ENCODE measurements at places on chromosomes 7 and 10. TPM values are rescaled to one million over a fixed set of nuclear protein-coding genes. Genes with fewer than 3 reads are reported as not detected.

DNA sequence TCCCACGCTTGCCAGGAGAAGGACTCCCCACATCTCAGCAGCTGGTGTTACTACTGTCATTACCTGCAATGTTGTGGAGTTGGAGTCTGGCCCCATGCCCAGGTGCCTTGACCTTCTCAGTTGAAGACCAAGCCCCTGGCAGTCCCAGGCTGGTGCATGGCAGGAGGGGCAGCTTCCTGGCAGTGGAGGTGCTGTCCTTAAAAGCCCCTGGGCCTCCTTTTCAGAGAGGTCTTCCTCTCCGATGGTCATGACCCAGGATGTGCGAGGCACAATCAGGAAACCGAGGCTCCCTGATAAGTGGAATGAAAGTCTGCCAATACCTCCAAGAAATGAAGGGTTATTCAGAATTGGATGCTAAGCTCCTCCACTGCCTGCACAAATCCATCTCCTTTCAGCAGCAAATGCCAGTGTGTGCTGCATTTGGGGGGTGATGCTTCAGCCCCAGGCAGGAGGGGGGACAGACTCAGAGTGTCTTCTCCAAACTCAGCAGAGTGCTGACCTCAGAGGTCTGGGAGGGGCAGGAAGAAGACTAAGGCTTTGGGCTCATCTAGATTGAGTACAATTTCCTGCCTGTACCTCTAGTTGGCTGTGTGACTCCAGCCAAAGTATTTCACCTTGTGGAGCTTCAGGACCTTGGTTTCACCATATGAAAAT lies 97.0 kb upstream of the DDC start:
- no peak for DNase-seq

DNA sequence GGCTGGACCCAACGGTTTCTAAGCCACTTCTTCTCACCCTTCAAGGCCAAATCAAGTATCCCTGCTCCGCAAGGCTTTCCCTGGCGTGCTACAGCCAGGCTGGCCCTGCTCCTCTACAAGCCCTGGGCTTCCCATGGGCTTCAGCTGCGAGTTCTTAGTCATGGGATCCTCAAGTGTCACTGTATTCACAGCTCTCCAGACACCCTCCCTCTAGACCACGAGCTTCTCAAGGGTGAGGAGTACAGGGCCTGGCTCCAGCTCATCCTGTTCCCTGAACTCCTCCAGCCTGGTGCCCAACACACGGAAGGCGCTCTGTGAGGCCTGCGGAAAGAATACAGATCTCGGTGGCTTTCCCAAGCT lies 38.8 kb downstream of the FAM53B start:
- DNase-seq: no peak

- no peak for DNase-seq
Observed at GRCh38 chr7:95901006-95901405, 128.7 kb downstream of the DYNC1I1 start.

- DNase-seq: no peak
Observed at GRCh38 chr7:88615336-88615735, 144.2 kb upstream of the ZNF804B start.

DNA sequence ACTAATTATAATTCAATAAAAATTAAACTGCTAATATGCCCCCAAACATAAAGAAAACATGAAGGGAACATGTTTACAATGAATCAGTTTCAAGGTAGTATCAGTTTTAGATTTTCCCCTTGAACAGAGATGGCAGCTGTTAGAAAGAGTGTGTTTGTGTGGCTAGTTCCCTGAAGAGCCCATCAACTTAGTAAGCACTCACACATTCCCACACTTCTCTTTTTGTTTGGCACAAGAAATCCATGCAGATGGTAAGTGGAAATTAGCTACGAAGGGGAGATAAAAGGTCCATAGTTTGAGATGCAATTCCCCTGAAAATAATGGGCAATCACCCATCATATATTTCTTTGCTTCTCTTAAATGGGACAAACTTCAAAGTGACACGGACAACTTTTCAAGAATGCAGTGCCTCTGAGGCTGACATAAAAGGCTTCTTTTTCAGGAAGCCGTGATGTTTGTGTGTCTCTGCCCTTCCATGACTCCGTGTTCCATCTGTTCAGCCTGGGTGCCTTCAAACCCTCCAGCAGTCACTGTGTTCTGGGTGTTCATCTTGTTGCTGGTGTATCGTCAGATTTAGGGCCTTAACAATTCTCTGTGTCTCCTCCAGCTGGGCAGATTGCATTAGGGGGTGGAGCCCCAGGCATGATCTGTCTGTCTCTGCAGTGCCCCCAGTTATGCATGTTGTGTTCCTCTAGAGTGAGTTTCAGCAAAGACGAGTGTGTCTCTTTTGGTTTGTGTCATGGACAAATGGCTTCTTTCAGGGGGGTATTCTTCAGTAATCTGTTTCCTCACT lies 259.5 kb upstream of the NPY start:
- DNase-seq: peak; percentile 5

GRCh38 chr10:7260412-7260900 lies 150.4 kb downstream of the SFMBT2 start:
- DNase-seq: peak; percentile 77

GRCh38 chr10:61399406-61399805 lies 53.8 kb downstream of the TMEM26 start:
- DNase-seq: no peak

DNA sequence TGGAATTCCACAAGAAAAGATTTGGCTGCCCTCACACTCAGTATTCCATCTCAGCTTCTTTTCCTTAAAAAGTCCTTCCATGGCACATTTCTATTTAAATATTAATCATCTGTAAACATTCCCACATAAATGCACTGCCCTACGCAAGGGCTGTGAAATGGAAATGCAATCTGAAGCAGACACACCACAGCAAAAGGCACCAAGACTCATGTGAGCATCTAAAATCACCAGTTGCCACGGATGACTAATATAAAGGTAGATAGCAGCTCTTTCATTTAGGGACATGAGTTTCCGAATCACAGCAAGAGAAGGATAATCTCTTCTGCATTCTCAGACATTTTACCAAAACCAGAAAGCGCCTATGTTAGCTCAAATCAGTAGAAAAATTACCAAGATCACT lies 31.6 kb downstream of the COA1 start:
- DNase-seq: no peak

DNA sequence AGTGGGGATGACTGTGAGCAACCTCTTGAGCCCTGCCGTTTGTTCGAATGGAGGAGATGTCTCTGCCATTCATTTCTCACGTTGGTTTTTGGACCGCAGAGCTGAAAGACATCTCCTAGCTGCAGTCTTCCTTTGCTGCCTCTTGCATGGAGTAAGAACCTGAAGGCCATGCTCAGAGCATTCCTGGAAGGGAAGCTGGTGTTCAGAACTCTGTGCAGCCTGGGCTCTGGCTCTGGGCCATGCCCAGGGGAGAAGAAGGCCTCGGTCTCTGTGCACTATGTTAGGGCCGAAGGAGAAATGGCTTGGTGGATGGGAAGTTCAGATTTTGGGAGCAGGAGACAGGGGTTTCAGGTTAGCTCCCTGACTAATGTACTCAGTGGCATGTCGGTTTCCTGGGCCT lies 22.9 kb downstream of the SFTPD start:
- no peak for DNase-seq

DNA sequence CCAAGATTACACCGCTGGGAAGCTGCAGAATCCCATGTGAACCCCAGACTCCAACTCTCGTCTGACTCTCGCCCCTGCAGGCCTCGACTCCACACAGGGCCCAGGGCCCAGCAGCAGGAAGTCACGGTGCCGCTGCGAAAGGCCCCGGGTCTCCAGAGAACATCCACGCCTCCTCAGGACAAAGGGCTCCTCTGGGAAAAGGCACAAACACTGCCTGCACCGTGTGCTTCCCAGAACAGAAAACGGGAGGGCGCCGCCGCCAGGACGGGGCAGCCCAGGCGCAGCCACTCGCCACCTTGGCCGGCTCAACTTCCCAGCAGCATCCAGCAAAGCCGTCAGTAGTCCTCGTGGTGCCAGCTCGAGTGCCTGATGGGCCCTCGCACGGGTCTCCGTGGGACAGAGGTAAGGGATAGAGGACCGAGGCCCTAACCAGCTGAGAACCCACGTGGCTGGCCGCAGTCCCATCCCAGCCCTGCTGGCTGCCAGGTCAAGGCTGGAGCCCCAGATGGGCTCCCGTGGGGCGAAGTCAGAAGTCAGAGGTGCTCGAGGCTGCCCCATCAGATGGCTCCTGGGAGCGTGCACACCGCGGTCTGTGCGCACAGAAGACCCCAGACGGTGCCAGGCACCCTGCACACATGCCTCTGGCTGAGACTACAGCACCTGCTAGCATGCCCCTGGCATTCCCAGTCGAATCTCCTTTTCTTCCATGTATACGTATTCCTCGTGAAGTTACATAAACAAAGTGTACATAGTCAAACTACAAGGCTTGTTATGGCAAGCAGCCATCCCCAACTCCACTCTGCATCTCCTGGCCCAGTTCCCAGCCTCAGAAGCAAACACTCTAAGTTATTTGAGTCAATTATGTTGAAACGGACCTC lies 60.2 kb downstream of the MAD1L1 start:
- DNase-seq: peak; percentile 68

DNA sequence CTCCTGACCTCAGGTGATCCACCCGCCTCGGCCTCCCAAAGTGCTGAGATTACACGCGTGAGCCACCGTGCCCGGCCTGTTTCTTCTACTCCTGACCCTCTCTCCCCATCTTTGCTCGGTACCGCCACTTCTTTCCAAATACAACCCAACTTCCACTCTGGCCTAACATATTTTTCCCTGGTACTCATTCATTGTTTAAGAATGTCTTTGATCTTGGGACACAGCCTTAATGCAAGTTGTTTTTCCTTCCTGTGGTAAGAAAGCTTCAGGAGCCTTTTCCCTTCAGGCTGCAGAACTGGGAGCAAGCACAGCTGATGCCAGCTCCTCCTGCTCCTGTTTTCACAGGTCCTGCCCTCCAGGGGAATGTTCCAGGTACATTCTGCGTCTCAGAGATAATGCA lies 13.7 kb downstream of the CALML3 start:
- DNase-seq: no peak

GRCh38 chr7:97017192-97018125 lies 7.2 kb downstream of the DLX5 start:
- no peak for DNase-seq

- no peak for DNase-seq
Observed at GRCh38 chr7:133977409-133978274, 149.5 kb upstream of the LRGUK start.

- DNase-seq: no peak
Observed at GRCh38 chr10:92438220-92438619, 135.7 kb downstream of the IDE start.

DNA sequence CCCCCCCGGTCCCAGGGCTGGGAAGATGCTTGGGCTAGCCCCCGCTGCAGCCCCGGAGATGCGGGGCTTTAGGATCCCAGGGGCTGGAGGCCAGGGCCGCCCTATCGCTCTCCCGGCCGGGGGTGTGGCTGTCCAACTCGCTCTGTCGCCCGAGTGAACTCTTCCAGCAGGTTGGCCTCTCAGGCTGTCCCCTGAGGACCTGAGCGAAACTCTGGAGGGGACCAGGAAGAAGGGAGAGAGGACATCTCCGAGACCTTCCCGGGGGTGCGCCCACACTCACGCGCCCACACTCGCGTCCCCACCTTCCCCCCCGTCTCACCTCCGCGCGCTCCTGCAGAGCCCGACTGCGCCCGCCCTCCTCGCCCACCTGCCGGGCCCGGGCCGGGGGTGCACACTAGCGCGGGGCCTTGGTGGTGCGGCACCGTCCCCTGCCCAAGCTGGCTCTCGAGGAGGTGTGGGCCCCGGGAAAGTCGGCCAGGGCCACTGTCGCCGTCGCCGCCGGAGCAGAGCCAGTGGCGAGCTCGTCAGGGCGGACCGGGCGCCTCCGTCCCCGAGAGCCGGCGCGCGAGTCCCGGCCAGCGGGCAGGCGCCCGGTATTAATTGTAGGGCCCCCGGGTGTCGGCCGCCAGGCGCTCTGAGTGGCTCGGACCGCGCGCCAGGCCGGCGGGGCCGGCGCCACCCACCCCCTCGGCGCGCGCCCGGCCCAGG lies 101.7 kb upstream of the SVIL start:
- DNase-seq: peak; percentile 50

DNA sequence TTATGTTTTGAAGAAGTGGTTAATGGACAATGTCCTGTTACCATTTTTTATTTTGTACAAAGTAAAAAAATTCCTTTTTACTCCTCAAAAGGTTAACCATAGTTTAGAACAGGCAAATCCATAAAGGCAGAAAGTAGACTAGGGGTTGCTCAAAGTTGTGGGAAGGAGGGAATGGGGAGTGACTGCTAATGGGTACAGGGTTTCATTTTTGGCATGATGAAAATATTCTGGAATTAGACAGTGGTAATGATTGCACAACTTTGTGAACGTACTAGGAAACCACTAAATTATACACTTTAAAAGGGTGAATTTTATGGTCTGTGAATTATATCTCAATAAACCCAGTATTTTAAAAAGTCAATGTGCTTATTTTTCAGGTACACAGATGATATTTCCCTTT lies 35.4 kb upstream of the CDK14 start:
- no peak for DNase-seq

DNA sequence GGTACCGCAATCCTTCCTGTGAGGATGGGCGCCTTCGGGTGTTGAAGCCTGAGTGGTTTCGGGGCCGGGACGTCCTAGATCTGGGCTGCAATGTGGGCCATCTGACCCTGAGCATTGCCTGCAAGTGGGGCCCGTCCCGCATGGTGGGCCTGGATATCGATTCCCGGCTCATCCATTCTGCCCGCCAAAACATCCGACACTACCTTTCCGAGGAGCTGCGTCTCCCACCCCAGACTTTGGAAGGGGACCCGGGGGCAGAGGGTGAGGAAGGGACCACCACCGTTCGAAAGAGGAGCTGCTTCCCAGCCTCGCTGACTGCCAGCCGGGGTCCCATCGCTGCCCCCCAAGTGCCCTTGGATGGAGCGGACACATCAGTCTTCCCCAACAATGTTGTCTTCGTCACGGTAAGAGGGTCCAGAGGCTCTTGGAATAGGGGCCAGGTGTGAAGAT lies 1.7 kb downstream of the MEPCE start:
- no peak for DNase-seq

GRCh38 chr7:42790196-42790595 lies 121.7 kb downstream of the C7orf25 start:
- no peak for DNase-seq

DNA sequence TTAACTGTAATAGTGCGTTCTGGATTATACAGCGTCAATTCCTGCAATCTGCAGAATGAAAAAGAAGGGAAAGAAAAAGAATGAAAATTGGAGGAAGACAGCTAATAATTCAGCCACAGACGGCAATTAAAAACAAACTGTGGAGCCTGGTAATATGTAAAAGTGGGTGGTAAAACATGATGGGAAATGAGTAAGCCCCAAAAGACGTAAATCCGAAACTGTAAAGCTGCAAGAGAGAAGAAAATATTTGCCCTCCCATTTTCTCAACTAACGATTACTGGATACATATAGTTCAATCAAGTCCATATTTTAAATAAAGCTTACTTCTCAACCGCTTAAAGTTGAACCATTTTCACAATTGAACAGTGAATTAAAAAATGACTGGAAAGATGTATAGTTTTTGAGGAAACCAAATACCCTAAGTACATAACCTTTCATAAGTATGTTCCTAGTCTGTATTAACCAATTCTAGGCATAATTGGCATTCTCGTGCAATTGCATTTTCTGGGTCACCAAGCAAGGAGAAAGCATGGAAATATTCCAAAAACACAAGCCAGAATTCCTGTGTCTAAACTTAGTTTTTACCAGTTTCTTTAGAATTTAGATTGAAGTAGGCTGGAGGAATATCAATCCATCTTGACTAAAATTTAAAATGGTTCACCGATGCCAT lies 44.8 kb downstream of the MALSU1 start:
- no peak for DNase-seq

ZNF804B gene
- polyA plus RNA-seq: 0.42 TPM

SEMA3A gene
- polyA plus RNA-seq: 14.5 TPM

CCL24 gene
- not detected for polyA plus RNA-seq

LAMB1 gene
- 826 TPM for polyA plus RNA-seq

TNS3 gene
- polyA plus RNA-seq: 87.4 TPM

FKBP14 gene
- 24.3 TPM for polyA plus RNA-seq

KLF14 gene
- polyA plus RNA-seq: 0.76 TPM

IDE gene
- polyA plus RNA-seq: 31.0 TPM

NME8 gene
- polyA plus RNA-seq: not detected

PRSS37 gene
- 0.73 TPM for polyA plus RNA-seq
